ENCODE measurements at places on chromosomes 1 and 21.
A peak's percentile ranks its signal among the peaks of the same experiment; 100 is the strongest.

GRCh38 chr1:99657213-99658030 is 11.5 kb downstream of the PALMD start:
- no peak for ATAC-seq

GRCh38 chr21:43882952-43883545 is 18.0 kb downstream of the AGPAT3 start:
- ATAC-seq = no peak

GRCh38 chr1:42221456-42221855 is 56.9 kb upstream of the GUCA2A start:
- no peak for ATAC-seq

DNA sequence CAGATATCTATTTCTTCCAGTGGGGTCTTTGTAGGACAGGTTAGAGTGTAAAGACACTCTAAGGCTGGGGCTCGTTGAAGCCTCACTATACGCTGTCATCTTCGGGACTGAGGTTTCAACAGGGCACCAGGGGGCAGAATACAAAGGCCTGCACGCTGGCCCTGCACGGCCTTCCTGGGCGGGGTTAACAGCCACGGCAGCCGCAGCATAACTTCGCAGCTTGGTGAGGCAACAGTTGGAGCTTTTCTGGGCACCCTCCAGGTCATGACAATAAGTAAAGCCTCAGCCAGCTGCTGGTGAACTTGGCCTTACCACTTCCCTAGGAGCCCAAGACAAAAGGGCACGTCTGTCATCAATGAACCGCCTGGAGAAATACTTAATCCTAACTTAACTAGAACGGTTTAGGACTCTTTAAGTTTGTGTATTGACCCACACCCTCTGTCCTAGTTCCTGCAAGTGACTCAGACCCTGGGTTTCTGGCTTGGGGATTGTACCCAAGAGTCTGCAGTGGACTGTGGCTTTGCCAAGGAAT is 2.3 kb upstream of the RUNX1 start:
- ATAC-seq = peak; percentile 43

DNA sequence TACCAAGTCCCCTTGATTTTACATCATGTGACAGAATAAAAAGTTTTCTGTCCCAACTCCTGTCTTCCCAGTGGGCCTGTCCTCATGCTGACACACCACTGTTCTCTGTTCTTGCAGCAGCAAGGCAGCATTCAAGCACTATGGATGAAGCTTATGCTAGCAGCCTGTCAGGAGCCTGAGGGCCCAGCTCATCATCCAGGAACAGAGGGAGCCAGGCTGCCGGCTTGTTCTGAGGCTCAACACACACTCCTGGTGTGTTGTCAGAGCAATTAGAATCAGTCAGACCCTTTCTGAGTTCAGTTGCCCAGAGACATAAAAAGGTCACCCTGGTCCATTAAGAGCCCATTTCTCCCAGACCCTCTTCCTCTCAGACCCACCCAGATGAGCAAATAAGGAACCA is 282.9 kb downstream of the SEC16B start:
- no peak for ATAC-seq

DNA sequence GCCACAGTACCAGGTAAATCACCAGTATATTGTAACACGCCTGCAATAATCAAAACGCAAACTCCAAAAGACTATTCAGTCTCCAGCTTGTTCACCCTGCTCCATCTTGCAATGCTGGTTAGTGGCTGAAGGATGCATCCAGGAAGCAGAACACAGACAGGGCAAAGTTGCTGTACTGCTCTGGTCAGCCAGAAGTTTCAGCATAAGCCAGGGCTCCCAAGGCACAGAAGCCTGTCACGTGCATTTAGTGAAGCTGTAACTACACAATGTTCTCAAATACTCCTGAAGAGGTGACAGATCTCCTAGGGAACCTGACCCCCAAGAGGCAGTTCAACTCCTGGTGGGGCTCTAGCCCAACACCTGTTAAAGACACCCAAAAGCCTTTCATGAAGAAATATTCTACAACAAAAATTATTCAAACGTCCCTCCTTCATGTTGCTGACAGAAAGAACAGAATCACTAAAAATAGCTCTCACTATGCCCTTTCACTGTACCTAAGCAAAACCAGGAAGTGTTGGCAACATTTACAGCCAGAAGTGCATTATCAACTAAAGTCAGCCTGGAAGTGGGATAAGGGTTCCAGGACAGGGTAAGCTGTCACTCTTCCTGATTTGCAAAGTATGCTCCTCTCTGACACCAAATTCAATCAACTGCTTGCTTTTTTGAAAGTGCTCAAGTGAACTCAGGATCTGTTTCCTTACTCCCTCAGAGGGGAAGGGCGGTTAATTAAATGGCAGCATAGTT is 52.1 kb downstream of the SLC35D1 start:
- ATAC-seq = no peak

DNA sequence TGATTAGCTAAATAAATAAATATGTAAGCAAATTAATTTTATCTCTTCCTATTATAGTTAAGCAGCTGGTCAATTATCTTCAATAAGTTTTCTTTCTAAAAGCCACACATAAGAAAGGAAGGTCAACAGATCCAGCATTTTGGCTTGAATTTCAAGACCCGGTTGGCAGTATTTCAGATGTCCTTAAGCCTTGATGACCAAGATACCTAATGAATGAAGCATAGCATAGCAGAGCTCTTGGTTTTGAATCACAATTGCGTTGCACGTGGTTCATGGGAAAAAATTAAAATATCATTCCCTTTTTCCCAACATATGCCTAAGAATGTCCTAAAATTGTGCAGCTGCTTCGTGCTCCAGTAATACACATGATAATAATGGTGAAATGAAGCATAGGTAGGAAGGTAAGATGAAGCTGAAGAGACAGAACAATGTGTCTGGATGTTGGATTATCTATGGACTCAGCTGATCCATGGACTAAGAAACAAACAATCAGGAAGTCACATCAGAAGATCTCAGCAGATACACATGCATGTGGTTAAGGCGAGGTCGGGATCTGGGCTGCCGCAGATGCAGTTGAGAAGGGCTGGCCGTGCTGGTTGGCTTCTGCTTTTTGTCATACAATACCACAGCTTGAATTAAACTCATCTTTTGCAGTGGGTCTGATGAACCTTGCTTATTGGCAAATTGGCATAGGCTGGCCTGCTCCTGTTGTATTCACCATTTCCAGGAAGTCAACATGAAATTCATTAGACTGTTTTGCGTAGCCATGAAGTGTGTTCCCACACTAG is 284.9 kb upstream of the RUNX1 start:
- ATAC-seq = no peak

GRCh38 chr1:20390589-20391331 is 95.2 kb downstream of the CAMK2N1 start:
- ATAC-seq = no peak

Data from activated T-helper 17 cell treated with anti-CD3 and anti-CD28 coated beads, Interleukin-2, amount 50 U/mL, for 72 hours (primary cell).